T-helper 2 cell (primary cell): ENCODE measurements at places on chromosomes 1 and 21.

- DNase-seq = no peak
Measured at GRCh38 chr1:81050390-81050789, 750.3 kb upstream of the ADGRL2 start.

DNA sequence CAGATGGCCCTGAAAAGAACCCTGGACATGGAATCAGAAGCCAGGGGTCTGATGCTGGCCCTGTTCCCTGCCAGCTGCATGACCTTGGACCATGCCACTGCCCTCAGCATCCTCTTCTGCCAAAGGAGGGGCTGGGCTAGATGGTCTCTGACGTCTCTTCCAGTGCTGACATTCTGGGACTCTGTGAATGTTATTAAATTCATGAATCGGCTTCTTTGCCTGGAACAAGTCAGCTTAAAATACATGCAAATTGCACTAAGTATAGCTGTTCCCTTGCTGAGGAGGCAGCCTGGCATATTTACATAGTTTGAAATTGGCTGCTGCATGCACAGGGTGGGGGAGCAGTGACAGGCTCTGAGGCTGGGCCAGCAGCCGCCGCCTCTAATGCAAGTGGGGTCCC lies 23.8 kb downstream of the KCNA2 start:
- DNase-seq = no peak

- DNase-seq = no peak
Measured at GRCh38 chr1:5664906-5665875, 327.0 kb downstream of the NPHP4 start.

GRCh38 chr1:234943836-234944402 lies 184.7 kb downstream of the TOMM20 start:
- DNase-seq = no peak

DNA sequence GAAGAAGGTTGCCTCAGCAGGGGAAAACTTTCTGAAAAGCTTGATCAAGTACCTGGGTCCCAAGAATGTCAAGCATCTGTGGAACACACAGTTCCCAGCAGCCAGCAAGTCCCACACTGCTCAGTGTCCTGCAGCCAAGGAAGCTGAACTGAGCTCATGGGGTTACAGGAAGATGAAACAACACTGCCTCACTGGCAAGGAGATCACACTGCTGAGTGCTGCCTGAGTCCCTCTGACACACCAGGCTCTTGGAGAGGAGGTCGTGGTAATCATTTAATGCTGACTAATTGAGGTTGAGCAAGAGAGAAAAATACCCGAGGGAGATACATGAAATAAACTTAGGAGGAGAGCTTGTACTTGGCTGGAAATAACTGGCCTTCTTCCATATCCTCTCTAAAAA lies 75.2 kb downstream of the MPZL1 start:
- no peak for DNase-seq

DNA sequence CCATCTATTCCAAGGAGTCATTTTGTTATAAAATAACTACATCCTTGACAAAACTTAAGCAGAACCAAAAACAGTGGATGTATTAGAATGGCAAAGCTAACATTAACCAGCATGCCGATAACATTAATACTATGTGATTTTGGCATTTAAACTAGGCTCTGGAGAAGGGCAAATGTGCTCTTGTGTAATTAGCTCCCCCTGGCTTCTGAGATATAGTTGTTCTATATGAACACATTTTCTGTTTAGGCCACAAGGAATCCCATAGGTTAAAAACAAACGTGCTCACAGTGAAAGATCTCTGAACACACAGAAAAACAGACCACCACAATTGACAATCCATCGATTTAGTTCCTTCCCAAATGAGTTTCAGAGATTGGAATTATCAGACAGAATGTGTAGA lies 57.4 kb upstream of the TARS2 start:
- DNase-seq = no peak
